ENCODE measurements at places on chromosomes 4 and X.
A peak's percentile ranks its signal among the peaks of the same experiment; 100 is the strongest.

DNA sequence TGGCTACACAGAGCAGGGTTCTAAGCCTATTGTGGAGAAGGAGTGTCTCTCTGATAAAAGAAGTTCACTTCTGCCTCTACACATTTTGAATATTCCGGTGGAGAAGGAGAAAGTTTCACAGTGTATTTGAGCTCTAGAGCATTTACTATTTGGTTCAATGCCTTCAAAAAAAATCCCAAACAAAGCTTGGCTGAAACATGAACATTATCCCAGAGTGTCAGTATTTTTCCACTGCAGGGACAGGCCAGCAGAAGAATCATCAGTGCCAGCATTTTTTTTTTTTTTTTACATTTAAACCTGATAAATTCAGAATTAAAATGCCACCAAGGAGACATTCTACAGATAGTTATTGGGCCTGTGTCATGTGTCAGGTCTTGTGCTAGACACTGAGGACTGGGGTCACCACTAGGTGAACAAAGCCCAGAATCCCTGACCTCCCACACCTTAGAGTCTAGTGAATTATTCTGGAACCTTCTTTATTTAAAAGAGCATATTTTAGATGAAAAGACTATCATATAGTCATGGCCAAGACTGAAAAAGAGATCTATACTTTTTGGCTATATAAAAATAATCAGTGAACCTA is 48.0 kb upstream of the NAP1L5 start:
- DNase-seq, result no peak

GRCh38 chr4:139525414-139525813 is 30.6 kb downstream of the SETD7 start:
- DNase-seq, result no peak

DNA sequence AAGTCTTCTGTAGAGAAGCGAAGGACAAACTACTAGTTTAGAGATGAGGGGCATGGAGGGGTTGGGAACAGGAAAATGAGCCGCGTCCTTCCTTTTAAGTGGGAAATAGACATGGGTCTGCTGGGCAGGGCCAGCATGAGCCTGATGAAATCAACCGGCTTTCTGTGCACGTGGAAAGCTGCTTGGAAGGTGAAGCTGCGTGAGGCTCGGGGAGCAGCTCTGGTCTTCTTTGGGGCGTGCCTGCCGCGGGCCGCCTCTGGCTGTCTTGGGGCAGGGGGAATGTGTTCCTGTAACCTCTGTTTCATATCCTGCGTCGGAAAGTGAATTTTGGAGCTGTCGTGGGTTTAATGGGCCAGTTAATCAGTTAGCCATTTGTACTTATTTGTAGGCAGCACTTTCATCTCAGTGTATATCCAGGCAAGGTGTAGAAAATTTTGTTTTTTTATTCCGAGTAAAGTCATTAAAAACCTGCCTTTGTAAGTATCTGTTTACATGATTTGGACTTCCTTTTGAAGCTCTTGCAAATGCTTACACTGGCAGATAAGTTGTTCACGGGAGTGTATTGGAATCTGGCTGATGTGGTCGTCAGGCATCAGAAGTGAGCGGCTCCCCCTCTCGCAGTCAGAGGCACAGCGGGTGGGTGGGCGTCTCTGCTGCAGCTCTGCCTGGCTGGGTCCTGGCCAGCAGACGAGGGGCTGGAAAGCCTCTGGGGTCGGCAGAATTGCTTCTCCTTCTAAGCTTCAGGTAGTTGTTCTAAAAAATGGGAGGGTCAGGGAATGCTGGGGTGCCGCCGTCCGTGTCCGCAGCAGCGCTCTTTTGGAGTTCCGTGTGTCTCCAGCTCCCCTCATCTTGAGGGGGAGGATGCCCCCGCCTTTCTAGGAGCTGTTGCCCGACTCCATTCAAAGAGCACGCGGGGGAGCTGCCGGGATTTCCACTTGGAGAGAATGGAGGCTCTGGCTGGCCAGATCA is 70.5 kb upstream of the HGFAC start:
- peak; percentile 36 for DNase-seq

- DNase-seq, result peak; percentile 67
These were observed 196.7 kb downstream of the ZNF330 start for GRCh38 chr4:141417387-141417786.

GRCh38 chr4:169987327-169988228 is 38.6 kb downstream of the MFAP3L start:
- no peak for DNase-seq

DNA sequence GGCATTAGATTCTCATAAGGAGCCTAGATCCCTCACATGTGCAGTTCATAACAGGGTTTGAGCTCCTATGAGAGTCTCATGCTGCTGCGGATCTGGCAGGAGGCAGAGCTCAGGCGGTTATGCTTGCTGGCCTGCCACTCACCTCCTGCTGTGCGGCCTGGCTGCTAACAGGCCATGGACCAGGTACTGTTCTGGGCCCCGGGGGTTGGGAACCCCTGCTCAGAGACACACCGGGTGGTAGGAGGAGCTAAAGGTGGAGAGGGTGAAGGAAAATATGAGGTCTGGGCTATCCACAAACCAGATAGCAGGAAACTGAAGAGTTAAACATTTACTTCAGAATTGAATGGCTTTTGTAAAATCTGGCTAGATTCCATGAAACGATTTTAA is 5.9 kb upstream of the F11 start:
- no peak for DNase-seq

DNA sequence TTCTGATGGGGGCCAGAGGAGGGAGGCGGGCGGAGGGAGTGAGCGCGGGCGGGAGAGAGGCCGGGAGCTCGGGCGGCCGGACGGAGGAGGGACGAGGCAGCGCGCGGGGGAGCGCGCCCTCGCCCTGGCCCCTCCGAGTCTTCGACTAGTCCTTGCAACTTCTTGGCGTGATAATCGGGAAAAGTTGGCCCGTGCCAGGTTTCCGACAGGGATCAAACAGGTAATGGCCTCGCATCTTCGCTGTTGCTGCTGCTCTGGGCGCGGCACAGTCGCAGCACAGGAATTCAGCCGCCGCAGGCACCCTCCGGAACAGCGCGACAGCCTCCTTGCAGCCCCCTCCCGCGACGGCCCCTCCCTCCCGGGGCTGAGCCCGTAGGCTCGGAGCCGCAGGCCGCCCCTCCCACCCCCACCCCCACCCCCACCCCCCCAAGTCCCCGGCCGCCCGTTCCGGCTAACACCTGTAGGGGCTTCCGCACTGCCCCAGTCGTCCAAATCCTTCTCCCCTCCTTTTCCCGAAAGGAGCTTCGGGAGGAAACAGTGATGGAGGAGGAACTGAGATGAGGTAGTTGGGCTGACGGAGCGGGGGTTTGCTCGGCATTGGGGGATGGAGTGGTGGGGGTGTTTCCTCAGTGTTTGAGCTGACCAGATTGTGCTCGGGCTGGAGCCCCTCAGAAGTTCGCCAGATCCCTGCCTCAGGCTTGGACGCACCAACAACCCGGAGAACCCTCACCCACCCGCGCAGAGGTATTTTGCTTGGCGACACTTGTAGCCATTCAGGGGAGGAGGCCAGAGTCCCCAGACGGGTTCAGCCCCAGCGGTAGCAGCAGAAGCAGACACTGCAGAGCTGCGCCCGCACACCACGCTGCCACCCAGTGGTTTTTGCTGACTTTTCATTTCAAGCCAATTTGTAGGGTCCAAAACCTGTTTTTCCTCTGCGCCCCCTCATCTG is at the start of gene FGF13:
TSS of gene FGF13 (minus strand) at position 319 of the 949 bp plus-strand sequence. CDS start 714 bp downstream, outside the sequence.
- DNase-seq, result no peak

DNA sequence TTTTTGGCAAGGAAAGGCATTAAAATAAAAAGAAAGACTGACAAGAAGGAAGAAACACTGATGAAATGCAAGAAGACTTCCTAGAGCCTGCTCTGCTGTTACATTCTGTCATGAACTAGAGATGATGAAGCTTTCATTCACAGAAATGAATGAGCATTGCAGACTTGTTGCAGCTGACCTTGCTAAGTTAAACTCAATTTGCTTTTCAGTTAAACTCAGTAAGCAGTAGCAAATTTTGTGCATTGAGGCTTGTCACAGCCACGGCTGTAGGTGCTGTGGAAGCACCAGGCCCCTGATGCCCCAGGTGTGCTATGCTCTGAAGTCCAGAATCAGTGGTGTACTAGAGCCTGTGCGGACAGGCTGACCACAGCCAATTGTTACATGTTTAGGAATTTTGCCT is 39.6 kb upstream of the LSM6 start:
- no peak for DNase-seq

DNA sequence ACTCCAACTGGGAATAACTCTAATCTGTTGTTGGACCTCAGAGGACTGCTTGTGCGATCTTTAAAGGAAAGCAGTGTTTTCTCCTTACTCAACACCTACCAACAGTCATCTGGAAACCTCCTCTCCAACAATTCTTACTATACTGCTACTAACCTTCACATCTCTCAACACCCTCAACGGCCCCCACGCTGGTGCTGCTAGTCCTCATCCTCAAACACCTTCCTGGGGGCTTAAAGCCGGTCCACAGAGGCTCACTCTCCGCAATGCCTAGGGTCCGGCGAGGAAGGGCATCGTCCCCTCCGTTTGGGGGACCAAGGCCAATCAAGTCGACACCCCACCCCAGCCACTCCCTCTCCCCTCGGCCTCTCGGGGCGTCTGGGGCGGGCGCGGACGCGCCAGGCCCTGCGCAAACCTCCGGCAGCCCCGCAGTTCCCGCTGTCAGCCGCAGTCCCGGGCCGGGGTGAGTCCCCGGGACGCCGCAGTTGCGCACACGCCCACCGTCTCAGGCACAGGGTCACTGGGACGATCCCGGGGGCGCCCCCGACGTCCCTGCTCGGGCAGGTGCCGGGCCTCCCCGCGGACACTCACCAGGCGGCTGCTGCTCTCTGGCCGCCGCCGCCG is 418 bp downstream of the TAB3 start:
- DNase-seq, result peak; percentile 4

- DNase-seq, result no peak
These were observed 493.1 kb downstream of the ANKRD50 start for GRCh38 chr4:124219389-124219788.

GRCh38 chrX:56751071-56751470 is 22.0 kb downstream of the NBDY start:
- DNase-seq, result no peak

DNA sequence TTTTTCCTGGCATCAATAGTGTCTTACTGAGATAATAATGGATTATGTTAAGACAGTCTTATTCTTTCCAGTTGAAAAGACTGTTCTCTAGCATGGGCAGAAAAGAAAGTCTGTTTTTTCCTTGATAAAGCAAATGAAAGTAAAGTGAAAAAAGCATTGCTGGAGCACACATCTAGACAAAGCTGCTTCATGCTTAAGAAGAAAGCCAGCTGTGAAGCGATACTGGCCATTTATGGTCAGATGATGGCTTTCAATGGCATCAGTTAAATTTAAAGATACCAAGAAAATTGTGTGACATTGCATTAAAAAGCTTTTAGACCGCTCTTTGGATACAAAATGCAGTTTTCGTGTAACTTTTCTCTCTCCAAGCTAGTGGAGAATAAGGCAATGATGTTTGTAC is 242.1 kb upstream of the TRAM1L1 start:
- no peak for DNase-seq

- peak; percentile 78 for DNase-seq
These were observed 137.9 kb downstream of the PJA1 start for GRCh38 chrX:69027181-69028005.

GRCh38 chr4:156974264-156974663 is 2.7 kb upstream of the PDGFC start:
- peak; percentile 94 for DNase-seq

GRCh38 chrX:97846718-97847237 is 963.1 kb downstream of the RPA4 start:
- no peak for DNase-seq

DNA sequence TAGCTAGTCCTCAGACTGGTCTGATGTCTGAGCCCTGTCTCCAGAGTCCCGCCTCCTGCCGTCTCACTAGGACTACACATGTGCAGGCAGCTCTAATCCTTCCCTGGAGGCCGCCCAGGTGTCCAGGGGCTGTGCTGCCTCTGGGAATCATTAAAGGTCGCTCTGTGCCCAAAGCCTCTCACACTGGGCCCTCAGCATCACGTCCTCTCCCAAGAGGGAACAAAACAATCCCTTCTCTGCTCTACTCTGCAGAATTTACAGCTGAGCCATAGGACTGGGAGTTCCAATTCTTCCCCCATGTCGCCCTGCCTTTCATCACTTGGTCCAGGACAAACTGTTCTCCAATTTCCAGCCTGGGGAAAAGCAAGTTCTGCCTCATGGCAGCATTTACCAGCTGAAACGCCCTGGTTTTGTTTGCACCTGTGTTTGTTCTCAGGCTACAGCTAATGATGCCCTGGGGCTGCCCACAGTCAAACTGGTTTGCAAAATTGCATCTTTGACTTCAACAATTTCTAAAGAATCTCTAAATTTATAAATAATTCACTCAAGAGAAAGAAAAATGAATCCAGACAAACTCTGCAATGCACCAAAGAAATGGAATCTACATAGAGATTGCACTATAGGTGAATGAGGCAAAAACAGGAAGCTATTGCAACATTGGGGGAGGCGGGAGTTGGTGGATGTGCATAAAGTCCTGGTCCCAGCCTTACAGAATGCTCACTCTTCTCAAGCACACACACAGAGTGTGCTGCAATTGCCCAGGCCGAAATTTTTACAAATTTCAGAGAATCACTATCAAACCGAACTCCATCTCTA is 7.2 kb upstream of the MRFAP1 start:
- DNase-seq, result no peak

DNA sequence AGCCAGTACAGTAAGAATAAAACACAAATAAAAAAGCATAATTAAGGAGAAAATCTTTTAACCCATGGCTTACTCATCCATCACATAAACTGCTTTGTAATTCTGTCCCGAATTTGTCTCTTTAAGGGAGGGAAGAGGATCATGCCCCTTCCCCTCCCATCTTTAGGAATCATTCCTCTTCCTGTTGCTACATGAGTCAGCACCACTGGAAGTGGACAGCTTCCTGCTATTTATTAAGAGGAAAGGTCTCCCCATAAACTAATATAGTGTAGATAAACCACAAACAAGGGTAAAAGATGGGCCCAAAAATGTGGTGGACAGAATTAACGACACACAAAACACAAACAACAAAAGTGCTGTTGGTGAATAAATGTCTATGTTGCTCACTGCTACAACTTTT is 75.8 kb downstream of the PPP3CA start:
- DNase-seq, result no peak

DNA sequence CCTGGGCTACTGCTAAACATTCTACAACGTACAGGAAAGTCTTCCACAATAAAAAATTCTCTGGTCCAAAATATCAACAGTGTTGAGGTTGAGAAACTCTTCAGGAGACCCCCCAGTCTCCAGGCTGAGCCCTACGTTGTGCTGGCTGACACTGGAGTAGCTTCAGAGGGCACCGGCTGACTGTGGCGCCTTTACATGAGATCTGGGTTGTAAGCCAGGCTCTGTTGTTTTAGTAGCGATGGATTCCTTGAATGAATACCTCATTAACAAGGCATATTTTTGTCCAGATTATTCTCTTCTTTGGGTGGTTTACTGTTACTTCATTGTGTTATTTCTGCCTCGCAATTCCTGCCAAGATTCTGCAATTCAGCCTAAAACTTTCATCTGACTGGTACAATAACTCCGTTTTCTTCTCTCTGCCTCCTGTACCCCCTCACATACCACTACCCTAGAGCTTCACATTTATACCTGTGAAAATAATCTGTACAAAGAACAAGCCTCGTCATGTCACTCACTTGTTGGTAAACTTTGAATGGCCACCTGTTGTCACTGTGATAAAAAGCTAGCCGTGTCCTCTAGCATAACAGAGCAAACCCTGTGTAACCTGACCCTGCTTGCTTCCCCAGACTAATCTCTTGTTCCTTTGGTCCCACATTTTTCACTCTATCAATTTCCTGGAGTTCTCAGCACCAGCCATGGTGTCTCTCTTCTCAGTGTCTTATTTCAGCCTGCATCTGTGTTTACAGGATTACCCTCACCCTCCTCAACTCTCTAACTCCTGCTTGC is 1476.1 kb upstream of the TENM3 start:
- peak; percentile 2 for DNase-seq
